ENCODE measurements at places on chromosomes 5 and 9.

DNA sequence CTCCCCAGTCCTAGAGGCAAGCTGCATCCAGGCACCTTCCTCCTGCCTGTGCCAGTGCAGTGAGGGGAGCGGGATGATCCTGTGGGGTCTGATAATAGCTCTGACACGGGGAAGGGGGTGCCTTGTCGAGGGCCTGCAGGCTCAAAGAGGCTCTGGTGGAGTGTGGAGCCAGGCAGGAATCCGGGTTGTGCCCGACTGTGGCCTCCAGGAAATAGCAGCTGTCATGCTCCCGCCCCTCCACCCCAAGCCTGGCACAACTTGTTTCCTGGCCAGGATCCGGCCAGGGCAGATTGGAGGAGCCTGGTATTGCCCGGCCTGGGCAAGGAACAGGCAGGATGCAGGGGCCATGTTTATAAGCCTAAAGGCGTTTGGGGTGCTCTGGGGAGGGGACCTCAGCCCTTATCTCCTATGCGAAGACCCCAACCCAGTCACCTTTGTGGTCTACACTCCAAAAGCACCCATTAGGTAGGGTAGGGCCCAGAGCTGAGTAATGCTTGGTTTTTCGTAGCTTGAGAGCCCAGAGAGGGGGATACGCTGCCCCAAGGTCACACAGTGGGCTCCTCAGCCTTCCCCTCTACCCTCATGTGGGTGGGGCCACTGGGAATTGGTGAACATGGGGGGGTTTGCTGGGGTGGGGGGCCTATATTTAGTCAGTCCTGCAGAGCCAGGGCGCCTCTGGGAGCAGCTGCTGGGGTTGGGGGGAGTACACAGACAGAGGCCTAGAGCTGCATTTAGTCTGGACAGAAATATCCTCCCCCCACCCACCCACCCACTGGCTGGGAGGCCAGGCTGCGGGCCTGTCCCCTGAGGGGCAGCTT is 12.2 kb downstream of the CXXC5 start:
- H3K27me3 ChIP-seq: no peaks in the 10 kb centered on the region
- peak overlapping the region; percentile 77 for H3K27ac ChIP-seq
- peaks cover 17% of the 10 kb centered on the region for H3K4me1 ChIP-seq
- no peaks in the 10 kb centered on the region for H3K36me3 ChIP-seq
- H3K4me3 ChIP-seq: no peak overlapping the region

GRCh38 chr5:12322042-12322441 is 417.8 kb upstream of the CTNND2 start:
- no peaks in the 10 kb centered on the region for H3K27me3 ChIP-seq
- no peak overlapping the region for H3K4me3 ChIP-seq
- no peak for DNase-seq
- H3K4me1 ChIP-seq: no peaks in the 10 kb centered on the region

DNA sequence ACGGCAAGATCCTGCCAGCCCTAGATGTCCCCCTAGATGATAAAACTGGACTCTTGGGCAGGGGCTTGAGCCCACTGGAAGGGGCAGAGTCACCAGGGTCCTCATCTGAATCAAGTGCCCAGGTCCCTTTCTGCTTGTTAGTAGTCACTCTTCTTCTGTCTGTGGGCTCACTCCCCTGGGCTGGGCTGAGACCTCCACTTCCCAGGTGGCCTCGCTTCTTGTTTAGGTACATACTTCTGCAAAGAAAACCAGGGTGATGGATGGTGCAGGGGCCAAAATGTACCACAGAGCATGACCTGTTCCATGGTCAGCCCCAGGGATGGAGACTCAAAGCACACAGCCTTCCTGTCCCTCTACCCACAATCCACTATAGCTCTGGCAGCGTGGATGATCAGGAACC is 845 bp upstream of the SLC46A2 start:
- H3K27me3 ChIP-seq: peaks cover 20% of the 10 kb centered on the region
- no peak overlapping the region for H3K27ac ChIP-seq
- DNase-seq: no peak
- no peaks in the 10 kb centered on the region for H3K36me3 ChIP-seq
- H3K4me3 ChIP-seq: no peak overlapping the region
- no peaks in the 10 kb centered on the region for H3K4me1 ChIP-seq

DNA sequence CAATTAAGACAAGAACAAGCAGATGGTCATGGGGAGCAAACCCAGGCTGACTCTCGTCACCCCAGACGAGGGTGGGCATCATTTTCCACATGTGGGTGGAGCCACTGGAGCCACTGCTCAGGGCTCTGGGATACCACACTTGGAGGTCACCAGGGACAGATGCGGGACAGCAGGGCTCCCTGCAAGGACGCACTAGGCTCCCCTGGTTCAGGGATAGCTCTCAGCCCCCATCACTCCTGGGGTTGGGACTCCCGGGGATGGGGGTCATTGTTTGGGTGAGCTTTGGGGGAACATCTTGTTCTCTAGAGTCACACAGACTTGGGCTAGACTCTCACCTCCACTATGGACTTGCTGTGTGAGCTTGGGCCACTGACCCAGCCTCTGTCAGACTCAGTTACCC is 57.8 kb downstream of the GTF3C4 start:
- no peaks in the 10 kb centered on the region for H3K36me3 ChIP-seq
- no peak overlapping the region for H3K4me3 ChIP-seq
- H3K27ac ChIP-seq: no peak overlapping the region

GRCh38 chr9:131695836-131696460 is 43.9 kb downstream of the RAPGEF1 start:
- H3K27ac ChIP-seq: no peak overlapping the region
- DNase-seq: no peak
- no peak overlapping the region for H3K4me3 ChIP-seq
- H3K27me3 ChIP-seq: no peaks in the 10 kb centered on the region

GRCh38 chr9:95081998-95082397 is 235.5 kb downstream of the FANCC start:
- H3K4me3 ChIP-seq: no peak overlapping the region
- no peak overlapping the region for H3K27ac ChIP-seq
- no peaks in the 10 kb centered on the region for H3K4me1 ChIP-seq
- peaks cover 56% of the 10 kb centered on the region for H3K36me3 ChIP-seq
- DNase-seq: no peak

- no peak overlapping the region for H3K4me3 ChIP-seq
- no peaks in the 10 kb centered on the region for H3K27me3 ChIP-seq
- H3K27ac ChIP-seq: no peak overlapping the region
- peak; percentile 56 for DNase-seq
- no peaks in the 10 kb centered on the region for H3K36me3 ChIP-seq
- no peaks in the 10 kb centered on the region for H3K4me1 ChIP-seq
Measured at GRCh38 chr9:82961504-82962125, 101.3 kb downstream of the RASEF start.

GRCh38 chr9:74935008-74935407 is 17.7 kb downstream of the C9orf40 start:
- H3K27me3 ChIP-seq: no peaks in the 10 kb centered on the region
- H3K27ac ChIP-seq: no peak overlapping the region
- no peaks in the 10 kb centered on the region for H3K36me3 ChIP-seq
- no peaks in the 10 kb centered on the region for H3K4me1 ChIP-seq
- no peak overlapping the region for H3K4me3 ChIP-seq

GRCh38 chr5:32158679-32158975 is 15.5 kb downstream of the GOLPH3 start:
- no peaks in the 10 kb centered on the region for H3K4me1 ChIP-seq
- no peaks in the 10 kb centered on the region for H3K27me3 ChIP-seq
- H3K36me3 ChIP-seq: peaks cover 7% of the 10 kb centered on the region
- no peak overlapping the region for H3K4me3 ChIP-seq
- H3K27ac ChIP-seq: no peak overlapping the region

DNA sequence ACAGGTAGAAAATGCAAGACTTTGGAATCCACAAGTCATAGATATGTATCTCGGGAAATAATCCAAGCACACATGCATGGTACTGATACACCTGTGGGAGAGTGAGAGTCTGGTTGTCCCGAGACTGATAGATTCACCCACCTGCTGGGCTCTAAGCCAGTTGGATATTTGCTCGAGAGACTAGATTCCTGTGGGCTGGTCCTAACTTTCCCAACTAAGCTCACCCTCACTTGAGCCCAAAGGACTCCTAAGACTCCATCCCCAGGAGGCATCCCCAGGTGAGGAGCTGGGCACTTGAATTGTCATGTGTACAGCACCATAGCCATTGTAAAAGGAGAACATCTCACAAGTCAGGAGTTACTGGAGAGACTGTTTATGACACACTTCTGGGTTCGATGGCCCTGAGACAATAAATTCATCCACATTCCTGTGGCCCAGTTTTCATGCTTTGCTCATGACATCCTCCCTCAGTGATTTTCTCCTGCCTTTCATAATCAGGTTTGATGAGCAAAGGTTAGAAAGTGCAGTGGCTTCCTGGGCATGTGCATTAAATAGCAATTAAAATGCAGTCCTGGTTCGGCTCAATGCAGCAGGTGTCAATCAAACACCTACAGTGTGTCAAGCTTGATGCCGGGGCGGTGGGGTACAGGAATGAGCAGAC is 18.1 kb downstream of the SLC1A1 start:
- H3K4me3 ChIP-seq: no peak overlapping the region
- no peaks in the 10 kb centered on the region for H3K4me1 ChIP-seq
- H3K27ac ChIP-seq: no peak overlapping the region
- no peak for DNase-seq
- H3K36me3 ChIP-seq: no peaks in the 10 kb centered on the region

DNA sequence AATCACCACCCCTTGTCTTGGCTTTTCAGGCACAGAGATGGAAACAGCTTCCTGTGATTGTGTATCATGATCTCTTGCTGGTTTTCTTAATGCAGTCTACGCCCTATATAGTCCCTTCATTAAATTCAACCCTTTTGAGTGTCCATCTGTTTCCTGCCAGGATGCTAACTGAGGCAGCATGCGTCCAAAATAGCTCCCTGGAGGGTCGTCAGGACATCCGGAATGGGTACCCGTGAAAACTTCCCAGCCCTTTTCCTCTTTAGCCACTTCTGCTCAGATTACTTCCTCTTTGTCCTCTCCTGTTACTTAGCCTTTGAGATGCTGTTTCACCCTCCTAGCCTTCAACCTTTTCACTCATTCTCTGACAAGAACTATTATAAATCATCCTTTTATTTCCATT is 79.8 kb upstream of the KLF9 start:
- H3K4me1 ChIP-seq: no peaks in the 10 kb centered on the region
- H3K36me3 ChIP-seq: no peaks in the 10 kb centered on the region
- peaks cover 5% of the 10 kb centered on the region for H3K27me3 ChIP-seq
- H3K27ac ChIP-seq: no peak overlapping the region
- no peak for DNase-seq

- peak overlapping the region; percentile 54 for H3K4me3 ChIP-seq
- no peaks in the 10 kb centered on the region for H3K36me3 ChIP-seq
- H3K27me3 ChIP-seq: peaks cover 41% of the 10 kb centered on the region
- H3K4me1 ChIP-seq: no peaks in the 10 kb centered on the region
Measured at GRCh38 chr9:8856396-8857067, 1057.0 kb upstream of the DMAC1 start.

- H3K27me3 ChIP-seq: no peaks in the 10 kb centered on the region
- H3K36me3 ChIP-seq: peaks cover 18% of the 10 kb centered on the region
- H3K4me3 ChIP-seq: no peak overlapping the region
- DNase-seq: no peak
- H3K27ac ChIP-seq: no peak overlapping the region
Measured at GRCh38 chr5:177458912-177459350, 12.3 kb downstream of the PRR7 start.

GRCh38 chr9:91549177-91549576 is 125.5 kb upstream of the NFIL3 start:
- H3K4me1 ChIP-seq: peaks cover 10% of the 10 kb centered on the region
- H3K27me3 ChIP-seq: no peaks in the 10 kb centered on the region
- H3K27ac ChIP-seq: no peak overlapping the region
- DNase-seq: no peak

DNA sequence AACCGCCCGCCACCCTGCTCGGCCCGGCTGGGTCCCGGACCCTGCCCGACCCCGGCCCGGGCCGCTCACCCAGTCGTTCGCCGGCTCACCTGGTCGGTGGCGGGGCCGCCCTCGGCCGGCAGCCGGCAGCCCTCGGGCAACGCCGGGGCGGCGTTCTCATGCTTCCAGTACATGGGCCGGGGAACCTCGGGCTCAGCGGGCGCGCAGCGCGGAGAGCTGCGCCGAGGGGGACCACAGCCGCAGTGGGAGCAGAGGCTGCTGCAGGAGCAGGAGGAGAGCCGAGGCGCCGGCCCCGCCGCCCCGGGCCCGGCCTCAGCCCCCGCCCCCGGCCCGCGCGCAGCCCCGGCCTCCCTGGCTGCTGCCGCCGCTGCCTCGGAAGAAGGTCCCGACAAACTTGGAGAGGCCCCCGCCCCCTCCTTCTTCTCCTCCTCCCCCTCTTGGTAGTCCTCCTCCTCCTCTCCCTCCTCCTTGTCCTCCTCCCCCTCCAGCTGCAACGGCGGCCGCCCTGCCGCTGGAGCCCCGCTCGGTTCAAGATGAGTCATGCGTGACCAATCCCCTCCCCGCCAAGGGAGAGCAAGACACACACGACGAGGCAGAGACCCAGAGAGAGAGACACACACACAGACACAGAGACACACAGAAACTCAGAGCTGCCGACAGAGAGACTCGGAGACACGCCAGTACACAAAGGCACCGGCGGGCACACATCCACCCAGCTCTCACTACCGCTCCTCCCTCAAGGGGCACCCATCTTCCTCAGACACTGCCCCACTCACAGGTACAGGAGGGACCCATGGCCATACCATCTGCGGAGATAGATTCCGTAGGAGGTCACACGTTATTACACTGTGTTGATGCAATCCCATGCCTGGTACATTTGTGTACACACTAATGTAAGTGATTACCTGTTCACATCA is at the start of gene LHX6:
Gene LHX6, minus strand, starts transcription at position 390 of the 917 bp plus-strand sequence. Its CDS starts 217 bp downstream, at position 173.
- H3K4me3 ChIP-seq: no peak within 1 kb of the TSS
- peaks cover 86% of the 10 kb centered on the region for H3K27me3 ChIP-seq
- no peak within 1 kb of the TSS for H3K27ac ChIP-seq
- H3K4me1 ChIP-seq: peaks cover 9% of the 10 kb centered on the region
- no peaks in the 10 kb centered on the region for H3K36me3 ChIP-seq

DNA sequence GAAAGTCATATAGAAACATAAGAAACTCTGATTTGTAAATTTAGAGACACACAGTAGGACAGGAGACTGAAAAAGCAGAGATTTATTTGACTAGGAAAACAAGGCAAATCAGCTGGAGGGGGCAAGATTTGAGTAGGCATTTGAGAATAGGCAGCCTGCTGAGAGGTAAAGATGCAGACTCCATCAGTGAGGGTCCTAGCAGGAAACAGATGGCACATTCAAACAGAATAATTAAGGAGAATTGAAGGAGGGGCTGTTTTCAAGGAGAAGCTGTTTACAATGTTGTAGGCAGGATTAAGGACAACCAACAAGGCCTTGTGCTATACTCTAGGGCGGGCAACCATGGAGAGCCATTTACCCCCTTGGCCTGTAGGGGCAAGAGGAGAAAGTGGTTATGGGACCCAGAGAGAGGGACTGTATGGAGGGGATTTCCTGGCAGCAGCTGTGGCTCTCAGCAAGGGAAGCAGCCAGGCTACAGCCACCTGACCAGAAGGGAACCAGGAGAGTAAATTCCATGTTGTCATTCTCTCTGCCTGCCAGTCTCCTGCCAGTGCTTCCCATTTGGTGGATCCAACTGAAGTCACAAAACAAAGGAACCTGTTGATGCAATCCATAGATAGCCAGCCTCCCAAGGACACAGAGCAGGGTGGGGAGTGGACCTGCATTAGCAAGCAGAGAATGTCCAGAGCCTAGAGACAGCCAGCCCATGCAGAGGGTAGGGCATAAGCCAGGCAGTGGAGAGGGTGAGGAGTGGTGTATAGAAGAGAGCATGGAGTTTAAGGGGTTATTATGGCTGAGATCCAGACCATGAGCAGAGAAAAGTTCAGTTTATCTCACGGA is 38.2 kb downstream of the PAPPA start:
- H3K4me1 ChIP-seq: peaks cover 37% of the 10 kb centered on the region
- H3K27ac ChIP-seq: peak overlapping the region; percentile 38
- no peak overlapping the region for H3K4me3 ChIP-seq

Measured in keratinocyte (primary cell).